CD4-positive, alpha-beta T cell treated with Interleukin-17A for 1 hour (primary cell): ENCODE measurements at places on chromosomes 1 and 21.

- no peak for DNase-seq
These were observed 161.8 kb downstream of the NFIA start for GRCh38 chr1:61244114-61244513.

DNA sequence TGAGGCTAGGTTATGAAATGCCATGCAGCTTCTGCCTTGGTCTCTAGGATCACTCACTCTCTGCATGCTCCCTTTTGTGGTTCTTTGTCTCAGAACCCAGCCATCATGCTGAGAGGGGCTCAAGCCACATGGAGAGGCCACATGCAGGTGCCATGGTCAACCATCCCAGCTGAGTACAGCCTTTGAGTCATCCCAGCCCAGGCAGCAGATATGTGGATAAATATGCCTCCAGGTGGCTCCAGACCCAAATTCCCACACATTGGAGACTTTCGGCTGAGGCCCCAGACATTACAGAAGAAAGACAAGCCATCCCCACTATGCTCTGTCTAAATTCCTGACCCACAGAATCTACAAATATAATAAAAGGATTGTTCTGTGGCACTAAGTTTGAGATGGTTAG is 102.0 kb downstream of the LHX9 start:
- DNase-seq, result no peak

GRCh38 chr1:23381233-23381885 is 11.7 kb upstream of the ZNF436 start:
- DNase-seq, result no peak

DNA sequence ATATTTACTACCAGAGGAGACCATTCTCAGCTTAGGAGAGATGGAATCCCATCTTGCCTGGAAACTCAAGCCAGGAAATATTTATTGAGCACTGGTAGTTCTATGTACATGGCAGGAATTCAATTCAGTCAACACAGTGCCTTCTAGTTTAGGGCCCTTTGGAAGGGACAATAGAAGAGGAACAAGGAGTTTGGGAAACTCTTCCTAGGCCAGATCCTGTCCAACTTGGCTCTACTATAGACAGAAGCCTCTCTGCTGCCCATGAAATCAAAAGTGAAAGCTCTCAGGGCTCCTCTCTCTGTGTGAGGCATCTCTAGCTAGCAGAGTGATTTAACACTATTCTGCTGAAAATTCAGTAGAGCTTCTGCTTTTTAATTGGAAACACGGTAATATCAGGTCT is 244.6 kb upstream of the MAP1LC3C start:
- no peak for DNase-seq

DNA sequence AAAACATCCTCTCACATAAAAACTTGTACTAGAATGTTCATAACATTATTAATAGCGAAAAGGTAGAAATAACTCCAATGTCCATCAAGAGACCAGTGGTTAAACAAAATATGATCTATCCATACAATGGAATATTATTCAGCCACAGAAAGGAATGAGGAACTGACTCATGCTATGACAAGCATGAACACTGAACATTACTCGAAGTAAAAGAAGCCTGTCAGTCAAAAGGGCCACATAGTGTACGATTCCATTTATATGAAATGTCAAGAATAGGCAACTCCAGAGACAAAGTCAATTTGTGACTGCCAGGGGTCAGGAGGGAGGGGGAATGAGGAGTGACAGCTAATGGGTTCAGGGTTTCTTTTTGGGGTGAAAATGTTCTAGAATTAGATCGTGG is 2.3 kb downstream of the VPS26C start:
- DNase-seq, result no peak

DNA sequence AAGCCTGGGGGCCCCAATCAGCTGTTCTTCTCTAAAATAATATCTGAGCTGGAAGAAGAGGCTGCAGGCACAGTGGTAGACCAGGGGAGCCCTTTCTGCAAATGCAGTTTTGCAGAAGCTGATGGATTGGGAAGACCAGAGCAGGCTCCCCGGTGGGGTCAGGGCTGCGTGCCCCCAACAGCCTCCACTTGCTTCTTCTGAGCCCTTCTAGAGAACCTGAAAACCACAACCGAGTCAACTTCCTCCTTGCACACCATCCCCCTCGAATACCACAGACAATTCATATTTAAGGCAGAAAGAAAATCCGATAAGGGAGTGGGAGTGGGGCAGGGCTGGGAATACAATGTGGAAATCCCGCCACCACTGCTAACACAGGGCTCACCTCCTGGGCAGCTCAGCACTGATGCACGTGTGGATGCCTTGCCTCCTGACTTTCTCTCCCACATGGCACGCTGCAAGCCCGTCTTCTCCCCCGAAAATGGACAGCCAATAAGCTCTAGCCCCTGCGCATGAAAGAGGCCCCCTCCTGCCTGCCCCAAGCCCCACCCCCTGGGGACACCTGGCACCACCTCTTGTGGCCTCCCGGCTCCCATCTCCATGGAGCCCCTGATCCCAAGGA is 25.4 kb upstream of the ALDH4A1 start:
- peak; percentile 63 for DNase-seq

DNA sequence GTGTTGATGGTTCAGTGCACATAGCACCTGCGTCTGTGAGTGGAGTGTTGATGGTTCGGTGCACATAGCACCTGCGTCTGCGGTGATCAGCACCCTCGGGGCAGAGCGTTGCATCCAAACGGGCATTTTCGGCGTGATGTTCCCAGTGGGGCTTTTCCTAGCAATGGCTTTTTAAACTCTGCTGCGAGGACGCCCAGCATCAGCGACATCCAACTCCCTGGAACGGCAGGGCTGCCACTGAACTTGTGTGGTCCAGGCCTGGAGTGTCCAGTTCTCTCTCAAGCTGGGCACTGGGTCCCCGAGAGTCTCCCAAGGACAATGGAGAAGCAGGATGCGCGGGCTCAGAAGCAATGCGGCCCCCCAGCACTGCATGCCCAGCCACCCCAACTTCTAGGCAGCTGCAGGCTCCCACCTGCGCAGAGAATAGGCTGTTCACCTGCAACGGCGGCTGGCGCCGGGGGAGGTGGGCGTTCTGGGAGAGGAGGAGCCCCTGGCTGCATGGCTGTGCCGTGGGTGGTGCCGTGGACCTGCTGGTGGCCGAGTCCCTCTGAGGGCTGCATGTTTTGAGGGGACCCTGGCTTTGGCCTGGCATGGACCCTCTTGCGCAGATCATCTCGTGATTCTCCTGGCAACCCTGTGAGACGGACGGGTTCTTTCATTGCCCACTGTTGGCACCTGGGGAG is 10.1 kb upstream of the C1orf174 start:
- no peak for DNase-seq

DNA sequence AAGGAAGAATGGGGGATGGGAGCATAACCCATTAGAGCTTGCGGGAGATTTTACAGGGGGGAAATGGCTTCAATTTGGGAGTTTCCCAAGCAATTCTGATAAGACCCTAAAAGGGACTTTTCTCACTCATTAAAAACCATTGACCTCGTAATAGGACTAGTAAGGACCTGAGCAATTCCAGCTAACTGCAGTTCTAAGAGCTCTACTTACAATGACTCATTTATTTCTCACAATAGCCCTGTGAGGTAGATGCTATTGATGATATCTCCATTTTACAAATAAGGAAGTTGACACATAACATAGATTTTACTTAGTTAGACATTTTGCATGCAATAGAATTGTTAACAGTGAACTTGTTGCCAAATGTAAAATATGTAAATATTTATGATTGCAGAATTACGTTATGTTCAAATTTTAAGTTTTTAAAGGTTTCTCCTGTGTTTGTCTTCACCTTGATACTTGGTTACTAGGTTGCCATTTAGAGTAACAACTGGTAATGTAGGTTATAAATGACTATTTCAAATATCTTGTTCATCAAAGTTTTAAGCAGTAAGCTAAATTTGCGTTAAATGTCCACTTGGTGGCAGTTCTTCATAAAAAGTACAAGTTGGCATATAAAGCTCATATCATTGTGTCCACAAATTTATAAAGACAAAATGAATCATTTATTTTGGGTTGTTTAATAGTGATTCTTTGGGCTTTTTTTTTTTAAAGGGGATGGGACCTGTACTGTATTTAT is 182.0 kb downstream of the PLA2G4A start:
- no peak for DNase-seq

DNA sequence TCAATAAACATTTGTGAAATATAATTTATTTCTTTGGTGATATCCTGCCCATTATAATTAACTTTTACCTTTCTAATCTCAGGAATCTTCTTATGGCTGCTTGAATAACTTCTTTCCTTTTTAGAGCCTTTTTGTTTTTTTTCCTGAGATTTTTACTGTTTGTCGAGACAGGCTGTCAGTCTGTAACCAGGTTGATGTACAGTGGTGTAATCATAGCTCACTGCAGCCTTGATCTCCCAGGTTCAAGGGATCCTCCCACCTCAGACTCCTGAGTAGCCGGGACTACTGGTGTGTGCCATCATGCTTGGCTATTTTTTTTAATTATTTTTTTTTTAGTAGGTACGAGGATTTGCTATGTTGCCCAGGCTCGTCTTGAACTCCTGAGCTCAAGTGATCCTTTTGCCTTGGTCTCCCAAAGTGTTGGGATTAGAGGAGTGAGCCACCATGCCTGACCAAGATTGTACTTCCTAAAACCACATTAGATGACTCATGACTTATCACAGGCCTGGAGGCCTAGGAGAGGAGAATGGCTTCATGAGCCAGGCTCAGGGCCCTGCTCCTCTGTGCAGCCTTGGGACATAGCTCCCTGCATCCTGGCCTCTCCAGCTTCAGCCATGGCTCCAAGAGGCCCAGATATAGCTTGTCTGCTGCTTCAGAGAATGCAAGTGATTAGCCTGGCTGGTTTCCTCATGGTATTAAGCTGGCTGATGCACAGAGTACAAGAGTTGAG is 48.6 kb downstream of the CTH start:
- no peak for DNase-seq

- no peak for DNase-seq
These were observed 192.3 kb downstream of the FCRL5 start for GRCh38 chr1:157360023-157360390.

- no peak for DNase-seq
These were observed 138.1 kb downstream of the ELAVL4 start for GRCh38 chr1:50246869-50247268.

- DNase-seq, result no peak
These were observed 456.1 kb upstream of the ADAMTS5 start for GRCh38 chr21:27423038-27423437.

DNA sequence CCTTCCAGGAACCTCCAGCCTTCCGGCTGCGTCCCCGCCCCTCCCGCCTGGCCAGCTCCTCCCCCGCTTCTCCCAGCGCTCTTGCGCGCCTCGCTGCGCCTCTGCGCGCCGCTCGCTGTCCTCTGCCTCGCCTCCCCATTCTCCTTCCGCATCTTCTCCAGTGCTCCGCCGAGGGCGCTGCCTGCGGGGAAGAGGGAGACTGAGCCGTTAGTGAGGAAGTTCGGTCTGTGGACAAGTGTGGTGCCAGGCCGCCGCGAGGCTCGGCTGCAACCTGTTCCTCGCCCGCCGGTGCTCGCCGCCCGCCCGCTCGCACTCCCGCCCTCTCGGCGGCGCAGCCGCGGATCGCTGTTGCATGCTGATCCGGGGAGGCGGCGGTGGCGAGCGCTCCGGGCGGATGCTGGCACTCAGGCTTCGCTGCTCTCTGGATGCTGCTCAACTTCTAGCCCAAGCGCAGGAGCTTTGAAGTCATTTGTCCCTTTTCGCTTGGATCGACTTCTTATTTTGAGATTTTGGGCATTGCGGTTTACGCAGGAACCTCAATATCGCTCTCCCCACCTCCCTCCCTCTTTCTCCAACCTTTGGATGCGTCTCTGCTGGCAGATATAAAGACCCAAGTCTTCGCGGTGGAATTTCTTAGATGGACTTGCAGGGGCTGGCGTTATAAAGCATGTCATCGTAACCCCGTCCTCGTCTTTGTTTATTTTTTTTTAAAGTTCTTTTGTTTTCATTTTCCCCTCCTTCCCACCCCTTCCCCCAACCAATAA is 614 bp upstream of the CACNA1E start:
- no peak for DNase-seq

- no peak for DNase-seq
These were observed 1208.3 kb upstream of the B3GALT2 start for GRCh38 chr1:194394676-194395075.

DNA sequence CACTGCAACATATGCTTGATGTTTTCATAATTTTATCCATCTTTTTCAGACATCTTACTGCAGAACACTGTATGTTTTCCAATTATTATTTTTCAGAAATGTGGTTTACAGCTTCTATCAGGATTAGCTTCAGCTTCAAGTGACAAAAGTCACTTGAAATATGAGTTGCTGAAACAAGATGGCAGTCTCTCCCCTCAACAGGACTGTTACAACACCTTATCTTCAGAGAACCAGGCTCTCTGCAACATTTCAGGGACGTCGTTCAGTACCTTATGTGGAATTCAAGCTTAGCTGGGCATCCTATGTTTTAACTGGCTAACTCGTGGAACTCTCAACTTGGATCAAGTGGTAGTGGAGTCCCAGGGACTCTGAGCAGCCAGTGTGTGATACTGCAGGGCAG is 2.0 kb upstream of the UBE2G2 start:
- DNase-seq, result no peak

GRCh38 chr21:39136711-39137110 is 46.5 kb downstream of the PSMG1 start:
- no peak for DNase-seq

GRCh38 chr1:217712925-217713597 is 81.9 kb downstream of the SPATA17 start:
- no peak for DNase-seq

DNA sequence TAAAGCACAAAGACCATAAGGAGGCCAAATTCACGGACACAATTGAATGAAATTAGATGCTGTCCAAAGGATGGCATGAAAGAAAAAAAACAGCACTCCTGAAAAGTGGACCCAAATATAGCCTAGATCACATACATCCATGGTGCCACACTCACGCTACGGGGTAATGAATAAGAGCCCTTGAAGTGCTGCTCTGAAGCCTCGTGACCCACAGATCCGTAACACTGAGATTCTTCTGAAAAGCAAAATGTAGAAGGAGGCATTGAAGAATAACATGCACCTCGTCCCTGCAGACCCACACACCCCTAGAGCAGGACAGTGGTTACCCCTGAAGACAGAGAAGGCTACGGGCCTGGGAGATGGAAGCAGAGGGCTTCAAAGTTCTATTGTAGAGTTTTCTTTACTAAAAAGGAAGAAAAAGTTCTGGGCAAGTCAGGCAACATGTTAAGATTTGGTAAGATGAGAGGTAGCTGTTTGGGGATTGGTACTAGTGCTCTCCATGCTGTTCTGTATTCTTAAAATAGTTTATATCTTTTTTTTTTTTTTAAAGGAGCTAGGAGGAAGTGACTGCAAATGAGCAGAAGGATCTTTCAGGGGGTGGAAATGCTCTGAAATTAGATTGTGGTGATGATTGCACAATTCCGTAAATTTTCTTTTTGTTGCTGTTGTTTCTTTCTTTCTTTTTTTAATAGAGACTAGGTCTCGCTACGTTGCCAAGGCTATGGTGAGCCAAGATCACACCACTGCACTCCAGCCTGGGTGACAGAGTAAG is 4.1 kb upstream of the ITGB2 start:
- DNase-seq, result peak; percentile 61

DNA sequence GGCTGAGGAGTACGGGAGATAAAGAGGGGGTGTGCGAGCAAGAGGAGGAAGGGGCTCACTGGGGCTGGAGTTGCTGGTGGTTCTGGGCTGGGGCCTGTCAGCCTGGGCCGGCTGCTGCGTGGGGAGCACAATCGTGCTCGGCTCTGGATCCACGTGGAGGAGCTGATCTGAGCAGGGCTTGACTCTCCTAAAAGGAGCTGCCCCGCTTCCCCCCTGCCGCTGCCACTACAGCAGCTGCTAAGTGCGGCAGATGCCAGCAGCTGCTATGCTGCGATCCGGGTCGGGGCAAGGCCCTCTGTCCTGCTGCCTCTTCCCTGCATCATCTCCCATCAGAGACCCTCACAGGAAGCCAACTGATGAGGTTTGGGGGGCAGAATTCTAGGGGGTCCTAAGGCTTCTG is 165.9 kb downstream of the PCBP3 start:
- no peak for DNase-seq

- DNase-seq, result no peak
These were observed 1.5 kb downstream of the EPRS1 start for GRCh38 chr1:220044678-220045355.
